Stimulated activated CD4-positive, alpha-beta T cell treated with anti-CD3 and anti-CD28 coated beads, Interleukin-1b, Interleukin-23, amount 100 ng/mL, for 4 hours (primary cell): ENCODE measurements at places on chromosomes 3 and 15.

- DNase-seq: no peak
Measured at GRCh38 chr3:139572847-139573672, 33.5 kb upstream of the RBP1 start.

- DNase-seq: no peak
Measured at GRCh38 chr3:97882975-97883598, 61.3 kb downstream of the CRYBG3 start.

DNA sequence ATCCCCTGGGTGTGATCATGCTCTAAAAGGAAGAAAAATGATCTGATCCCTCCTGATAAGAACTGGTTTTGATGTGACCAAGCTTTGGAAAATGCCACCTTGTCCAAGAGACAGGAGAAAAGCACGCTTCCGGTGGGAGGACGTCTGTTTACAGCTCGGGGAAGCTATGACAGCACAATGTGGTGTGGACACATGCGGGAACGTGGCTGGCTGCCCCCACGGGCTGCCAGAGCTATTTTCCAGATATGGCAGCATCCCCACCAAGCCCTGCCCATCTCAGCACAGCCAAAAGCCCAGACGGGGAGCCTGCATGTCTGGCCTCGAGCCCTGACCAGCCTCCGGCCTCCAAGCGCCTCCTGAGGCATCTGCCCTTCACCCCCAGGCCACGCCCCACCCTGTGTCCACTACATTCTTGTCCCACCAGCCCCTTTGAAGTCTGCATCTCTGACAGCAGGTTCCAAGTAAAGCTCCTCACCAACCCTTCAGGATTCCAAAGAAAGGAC lies 63.2 kb upstream of the HRH1 start:
- DNase-seq: no peak

DNA sequence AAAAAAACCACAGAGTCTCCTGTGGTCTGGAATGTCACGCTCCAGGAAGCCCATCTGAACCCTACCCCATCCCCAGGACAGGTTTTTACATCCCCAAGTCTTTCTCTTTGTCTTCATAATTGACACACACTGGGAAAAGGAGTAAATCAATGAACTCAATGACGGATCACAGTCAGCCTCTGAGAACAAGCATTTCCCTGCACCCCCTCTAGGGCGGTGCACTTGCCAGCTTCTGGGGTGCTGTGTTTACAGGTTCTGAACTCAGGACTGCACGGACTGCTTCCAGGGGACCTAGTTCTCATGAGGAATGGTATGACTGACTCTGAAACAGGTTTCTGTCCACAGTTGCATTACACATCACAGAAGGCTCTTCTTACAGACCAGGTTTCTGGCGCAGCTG lies 81.1 kb downstream of the NUP210 start:
- DNase-seq: no peak

- no peak for DNase-seq
Measured at GRCh38 chr3:7249493-7250076, 388.7 kb downstream of the GRM7 start.

DNA sequence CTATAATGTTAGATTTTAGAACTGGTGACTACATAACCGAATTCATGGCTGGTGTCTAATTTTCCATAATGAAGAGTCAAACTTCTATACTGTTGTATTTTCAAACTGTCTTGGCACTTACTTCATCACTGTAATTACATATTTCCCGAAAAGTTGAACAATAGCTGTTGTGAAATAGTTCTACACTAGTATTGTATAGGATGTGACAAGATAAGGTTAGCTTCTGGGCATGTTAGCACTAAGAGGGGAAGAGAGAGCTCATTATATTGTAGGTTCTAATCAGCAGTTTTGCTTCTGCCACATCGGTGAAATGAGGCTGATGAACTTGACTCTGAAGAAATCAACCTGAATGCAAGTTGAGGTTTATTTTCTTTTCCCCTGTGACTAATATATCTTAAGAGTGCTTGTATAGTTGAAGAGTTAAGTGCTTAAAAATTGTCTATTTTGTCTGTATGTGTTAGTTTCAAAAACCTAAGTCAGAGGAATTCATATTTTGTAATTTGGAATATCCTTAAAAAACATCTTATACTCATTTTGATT lies 8.9 kb downstream of the GYG1 start:
- no peak for DNase-seq

- no peak for DNase-seq
Measured at GRCh38 chr3:102089239-102089638, 239.9 kb downstream of the NFKBIZ start.

DNA sequence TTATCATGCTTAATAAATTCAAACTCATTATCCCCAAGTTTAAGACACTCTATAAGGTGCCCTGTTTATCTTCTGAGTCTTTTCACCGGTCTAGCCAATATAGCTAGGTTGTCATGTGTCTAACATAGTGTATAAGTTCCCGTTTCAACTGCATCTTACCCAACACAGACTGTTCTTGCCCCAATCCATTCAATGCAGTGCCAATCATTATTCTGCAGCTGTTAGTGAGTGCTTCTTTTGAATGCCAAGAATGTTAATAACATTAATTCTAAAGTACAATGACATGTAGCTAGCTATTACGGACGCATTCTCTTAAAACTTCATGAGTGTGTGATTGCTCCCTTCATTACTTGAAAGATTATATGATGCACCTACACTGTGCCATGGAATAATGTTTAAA lies 646.4 kb upstream of the NR2F2 start:
- DNase-seq: no peak

DNA sequence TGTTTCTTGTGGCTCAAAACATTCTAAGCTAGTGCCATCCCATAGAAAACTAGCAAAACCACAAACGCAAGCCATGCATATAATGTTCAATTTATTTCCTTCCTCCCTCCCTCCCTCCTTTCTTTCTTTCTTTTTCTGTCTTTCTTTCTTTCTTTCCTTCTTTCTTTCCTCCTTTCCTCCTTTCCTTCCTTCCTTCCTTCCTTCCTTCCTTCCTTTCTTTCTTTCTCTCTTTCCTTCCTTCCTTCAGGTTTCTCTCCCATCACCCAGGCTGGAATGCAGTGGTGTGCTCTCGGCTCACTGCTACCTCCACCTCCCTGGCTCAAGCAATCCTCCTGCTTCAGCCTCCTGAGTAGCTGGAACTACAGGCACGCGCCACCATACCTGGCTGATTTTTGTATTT lies 492.8 kb upstream of the PROK2 start:
- DNase-seq: no peak

DNA sequence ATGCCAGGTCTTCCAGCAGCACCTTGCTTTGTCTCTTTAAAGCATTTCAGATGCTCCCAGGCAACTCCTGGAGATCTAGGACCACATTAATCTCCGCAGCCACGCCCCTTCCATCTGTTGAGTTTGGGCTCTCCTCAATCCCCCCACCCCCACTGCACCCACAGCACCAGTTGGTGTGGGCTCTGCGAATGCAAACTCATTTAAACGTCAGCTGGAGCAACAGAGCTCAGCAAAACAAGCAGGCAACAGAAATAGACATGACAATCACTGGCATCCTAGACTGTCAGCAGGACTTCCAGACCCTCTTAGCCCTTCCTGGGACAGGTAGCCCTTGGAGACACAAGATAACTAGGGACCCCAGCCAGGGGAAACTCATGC lies 106.9 kb downstream of the LSM3 start:
- DNase-seq: no peak

GRCh38 chr3:158105119-158105709 lies 1.0 kb downstream of the SHOX2 start:
- no peak for DNase-seq

DNA sequence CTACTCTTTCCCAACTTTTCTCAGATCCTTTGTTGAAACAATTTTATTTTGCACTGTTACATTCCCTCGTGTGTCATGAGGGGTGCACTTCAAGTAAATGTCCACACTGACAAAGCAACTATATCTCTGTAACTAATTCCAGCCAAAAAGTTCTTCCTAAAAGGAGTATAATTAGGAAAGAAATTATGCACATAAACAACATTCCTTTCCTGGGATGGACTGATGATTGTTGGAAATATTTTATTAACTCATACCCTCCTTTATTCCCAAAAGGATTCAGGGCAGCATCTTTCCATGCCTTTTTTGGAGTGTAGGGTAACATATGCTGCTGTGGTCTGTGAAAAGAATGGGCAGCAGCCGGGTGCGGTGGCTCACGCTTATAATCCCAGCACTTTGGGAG lies 426.1 kb upstream of the THBS1 start:
- DNase-seq: no peak

- no peak for DNase-seq
Measured at GRCh38 chr15:49227602-49228001, 57.6 kb downstream of the GALK2 start.

GRCh38 chr3:105505170-105505569 lies 138.5 kb downstream of the ALCAM start:
- DNase-seq: no peak

DNA sequence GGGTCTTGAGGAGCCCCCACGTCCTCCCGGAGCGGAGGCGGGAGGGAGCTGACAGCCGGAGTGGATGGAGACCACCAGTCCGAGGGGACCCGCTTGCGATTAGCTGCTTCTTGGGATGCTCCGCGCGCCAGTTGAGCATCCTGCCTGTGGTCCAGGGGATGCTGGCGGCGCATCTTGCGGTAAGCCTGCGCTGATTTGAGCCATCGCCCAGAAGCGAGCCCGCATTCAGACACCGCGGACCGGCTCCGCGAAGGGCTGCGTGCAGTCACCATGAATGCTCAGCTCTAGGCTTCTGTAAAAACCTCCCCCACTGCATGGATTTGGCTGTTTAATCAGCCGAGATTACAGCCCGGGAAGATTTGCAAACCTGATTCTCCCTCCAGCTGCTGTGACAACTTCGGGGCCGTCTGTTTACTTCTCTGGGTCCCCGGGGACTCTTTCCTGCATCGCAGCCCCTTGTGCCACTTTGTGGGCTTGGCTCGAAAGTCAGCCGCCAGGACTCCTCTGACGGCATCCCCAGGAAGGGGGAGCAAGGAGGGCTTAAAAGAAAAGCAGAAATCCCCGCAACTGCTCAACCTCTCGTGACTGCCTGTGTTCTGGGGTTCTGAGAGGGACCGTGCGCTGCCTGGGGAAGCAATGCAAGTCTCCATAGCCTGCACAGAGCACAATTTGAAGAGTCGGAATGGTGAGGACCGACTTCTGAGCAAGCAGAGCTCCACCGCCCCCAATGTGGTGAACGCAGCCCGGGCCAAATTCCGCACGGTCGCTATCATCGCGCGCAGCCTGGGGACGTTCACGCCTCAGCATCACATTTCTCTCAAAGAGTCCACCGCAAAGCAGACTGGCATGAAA lies 171.1 kb downstream of the KCNAB1 start:
- DNase-seq: no peak

DNA sequence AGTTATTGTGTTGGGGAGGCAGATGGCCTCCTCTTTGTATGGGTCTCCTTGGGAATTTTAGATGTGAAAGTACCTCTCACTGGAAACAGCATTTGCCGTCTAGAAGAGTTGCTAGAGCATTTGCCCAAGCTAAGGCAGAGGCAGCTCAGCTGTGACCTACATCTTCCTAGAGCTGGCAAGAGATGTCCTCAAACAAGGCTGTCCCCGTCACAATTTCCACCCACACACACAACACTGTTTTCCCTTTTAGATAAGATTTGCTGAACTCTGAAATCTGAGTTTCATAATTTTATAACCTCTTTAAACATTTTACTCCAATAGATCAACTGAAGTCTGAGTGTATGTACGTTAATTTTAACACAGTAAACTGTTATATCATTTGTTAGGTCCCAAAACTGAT lies 352.6 kb downstream of the EPHB1 start:
- DNase-seq: no peak

- DNase-seq: no peak
Measured at GRCh38 chr15:67828278-67828968, 3.1 kb downstream of the SKOR1 start.
